AG20443 (cell line): ENCODE measurements at places on chromosomes 13 and 19.

GRCh38 chr19:47124937-47125668 is 5.5 kb upstream of the SAE1 start:
- DNase-seq, result peak; percentile 62

DNA sequence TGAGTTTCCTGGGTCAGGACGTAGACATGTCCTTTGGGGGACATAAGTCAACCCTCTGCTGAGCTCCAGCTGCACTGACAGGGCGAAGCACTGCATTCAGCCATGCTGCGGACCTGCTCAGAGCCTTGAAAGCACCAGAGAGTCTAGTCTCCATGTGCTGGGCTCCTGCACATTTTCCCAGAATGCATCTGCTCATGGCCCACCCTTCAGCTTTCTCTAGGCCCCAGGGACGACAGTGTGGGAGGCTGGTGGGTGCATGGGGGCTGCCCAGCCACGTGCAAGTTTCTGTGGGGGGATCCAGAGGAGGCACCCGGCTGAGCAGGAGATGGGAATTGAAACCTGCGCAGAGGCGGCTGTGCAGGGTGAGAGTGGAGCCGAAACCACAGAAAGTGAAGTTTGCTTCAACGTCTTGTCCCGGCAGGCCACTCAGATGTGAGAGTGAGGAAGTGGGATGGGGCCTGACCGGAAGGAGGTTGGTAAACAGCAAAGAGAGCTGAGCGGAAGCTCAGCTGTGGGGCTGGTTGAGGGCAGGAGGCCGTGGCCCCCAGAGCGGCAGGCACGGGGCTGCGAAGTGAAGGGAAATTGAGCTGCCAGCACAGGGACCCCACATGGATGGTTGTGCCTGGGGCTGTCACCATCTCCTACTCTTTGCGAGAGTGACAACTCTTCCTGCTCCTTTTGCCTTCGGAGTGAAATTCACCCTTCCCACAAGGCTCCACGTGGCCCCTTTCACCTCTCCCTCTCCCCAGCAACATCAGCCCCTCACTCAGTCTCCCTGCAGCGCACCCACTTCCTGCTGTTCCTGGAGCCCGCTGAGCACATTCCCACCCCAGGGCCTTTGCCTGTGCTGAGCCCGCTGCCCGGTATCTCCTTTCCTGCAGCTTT is 11.8 kb downstream of the PGLS start:
- no peak for DNase-seq

DNA sequence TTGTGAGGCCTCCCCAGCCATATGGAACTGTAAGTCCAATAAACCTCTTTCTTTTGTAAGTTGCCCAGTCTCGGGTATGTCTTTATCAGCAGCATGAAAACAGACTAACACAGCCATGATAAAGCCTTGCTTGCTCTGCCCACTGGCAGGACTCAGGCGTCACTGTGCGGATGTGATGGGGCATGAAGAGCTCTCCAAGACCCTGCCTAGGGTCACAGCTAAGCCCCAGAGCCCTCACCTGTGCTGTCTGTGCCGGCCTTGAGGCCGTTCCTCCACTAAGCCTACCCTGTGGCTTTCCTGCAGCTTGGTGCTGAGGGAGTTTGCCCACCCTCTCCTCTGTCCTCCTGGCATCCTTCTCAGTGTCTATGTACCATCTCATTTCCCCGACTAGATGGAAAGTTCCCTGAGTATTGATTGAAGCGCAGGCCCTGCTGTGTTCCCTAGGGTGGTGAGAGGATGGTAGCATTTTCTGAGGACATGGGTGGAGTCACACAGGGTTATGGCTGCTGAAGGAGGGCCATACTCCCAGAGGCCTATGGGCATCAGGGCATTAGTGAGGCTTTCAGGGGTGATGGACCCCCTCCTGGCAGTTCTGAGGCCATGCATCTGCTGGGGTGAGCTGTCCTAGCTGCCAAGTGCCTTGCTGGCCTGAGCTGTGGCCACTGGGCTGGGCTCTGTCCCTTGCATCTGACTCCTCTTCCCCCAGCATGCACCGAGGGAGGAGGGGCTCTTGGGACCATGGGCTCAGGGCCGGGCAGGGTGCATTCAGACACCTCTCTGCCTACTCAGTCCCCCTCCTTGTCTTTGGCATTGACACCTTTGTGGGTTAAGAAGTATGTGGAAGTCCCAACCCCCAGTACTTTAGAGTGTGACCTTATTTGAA is 75.3 kb downstream of the TEX29 start:
- no peak for DNase-seq

DNA sequence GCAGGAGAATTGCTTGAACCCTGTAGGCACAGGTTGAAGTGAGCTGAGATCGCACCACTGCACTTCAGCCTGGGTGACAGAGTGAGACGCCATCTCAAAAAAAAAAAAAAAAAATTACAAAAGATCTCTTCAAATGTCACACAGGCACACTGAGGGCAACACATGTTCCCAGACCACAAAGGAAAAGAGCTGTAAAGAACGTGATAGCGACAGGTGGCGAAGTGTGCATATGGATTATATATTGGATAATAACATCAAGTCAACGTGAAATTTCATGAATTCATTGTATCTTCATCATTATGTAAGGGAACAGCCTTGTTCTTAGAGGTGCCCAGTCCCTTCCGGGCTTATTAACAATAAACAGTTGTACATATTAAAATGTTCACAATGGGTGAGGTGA is 31.8 kb upstream of the DPP9 start:
- DNase-seq, result no peak

DNA sequence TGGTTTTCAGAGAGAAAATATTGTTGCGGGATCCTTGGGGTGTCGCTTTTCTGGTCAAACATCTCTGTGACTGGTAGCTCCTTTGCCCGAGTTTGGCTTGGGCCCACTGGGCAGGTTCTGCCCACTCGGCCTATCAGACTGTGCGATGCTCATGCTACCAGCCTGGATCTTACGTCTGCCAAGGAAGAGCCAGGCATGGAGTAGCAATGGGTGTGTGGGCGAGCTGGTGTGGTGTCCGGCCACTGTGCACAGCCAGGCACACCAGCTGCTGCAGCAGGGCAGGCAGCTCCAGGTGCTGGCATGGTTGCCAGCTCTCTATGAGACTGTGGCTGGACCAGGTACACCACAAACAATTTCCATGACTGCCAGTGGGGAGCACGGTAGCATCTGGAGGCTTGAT is 1351.8 kb upstream of the PCDH20 start:
- no peak for DNase-seq

- DNase-seq, result no peak
Measured at GRCh38 chr13:91520952-91521351, 122.5 kb downstream of the GPC5 start.
